ENCODE measurements at places on chromosomes 16 and 17.

DNA sequence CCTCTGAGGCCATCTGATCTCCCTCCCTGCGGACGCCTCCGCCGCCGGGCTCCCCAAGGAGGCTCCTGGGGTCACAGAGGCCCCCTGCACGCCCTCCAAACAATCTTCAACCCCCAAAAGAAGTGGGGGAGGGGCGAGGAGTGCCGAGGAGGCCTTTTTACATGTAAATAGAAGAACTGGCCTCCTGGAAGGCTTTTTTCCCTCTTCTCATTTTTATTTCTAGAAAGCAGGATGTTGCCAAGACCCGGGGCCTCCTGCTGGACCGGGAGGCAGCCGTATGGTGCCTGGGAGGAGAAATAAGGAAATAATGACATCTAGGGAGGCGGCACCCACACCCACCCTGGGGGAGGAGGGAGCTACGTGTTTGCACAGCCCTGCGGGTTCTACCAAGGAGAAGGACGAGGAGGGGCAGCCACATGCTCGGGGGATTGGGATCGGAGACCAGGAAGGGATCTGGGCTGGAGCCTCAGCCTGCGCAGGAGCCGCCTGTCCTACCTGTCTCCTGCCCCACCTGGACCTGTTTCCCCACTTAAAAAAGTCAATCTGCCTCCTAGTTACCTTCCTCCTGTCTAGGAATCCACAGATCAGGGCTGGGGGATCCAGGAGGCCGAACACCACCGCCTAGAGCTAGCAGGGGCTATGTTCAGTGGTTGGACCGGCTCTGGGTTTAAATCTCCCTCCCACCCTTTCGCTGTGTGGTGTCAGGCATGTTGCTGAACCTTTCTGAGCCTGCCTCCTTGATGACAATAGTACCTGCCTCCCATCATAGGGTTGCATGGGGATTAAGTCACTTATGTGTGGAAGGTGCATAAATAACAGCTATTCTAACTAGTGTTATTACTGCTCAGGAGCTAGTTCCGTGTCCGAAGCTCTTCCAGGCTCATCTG, 175.7 kb upstream of the GSE1 start:
- no peak for DNase-seq

GRCh38 chr17:73987845-73988509, 215.5 kb upstream of the RPL38 start:
- DNase-seq: no peak

DNA sequence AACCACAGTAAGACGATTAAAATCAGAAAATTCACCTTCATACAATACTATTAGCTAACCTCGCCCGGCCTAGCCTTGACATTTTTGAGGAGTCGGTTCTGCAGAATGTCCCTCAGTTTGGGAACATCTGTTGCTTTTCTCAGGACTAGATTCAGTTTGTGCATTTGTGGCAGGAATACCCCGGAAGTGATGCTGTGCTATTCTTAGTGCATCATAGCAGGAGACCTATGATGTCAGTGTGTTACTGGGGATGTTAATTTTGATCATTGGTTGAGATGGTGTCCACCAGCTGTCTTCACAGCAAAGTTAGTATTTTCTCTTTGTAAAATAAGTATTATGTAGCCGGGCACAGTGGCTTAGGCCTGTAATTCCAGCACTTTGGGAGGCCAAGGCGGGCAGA, 21.5 kb upstream of the HELZ start:
- DNase-seq: no peak

- DNase-seq: no peak
These were observed 2.6 kb upstream of the AHSP start for GRCh38 chr16:31525113-31525512.

- DNase-seq: no peak
These were observed 277.5 kb upstream of the MYOCD start for GRCh38 chr17:12388226-12388625.

GRCh38 chr17:5605452-5605851, 21.1 kb upstream of the NLRP1 start:
- DNase-seq: no peak
